ENCODE measurements at places on chromosomes 4 and X.

DNA sequence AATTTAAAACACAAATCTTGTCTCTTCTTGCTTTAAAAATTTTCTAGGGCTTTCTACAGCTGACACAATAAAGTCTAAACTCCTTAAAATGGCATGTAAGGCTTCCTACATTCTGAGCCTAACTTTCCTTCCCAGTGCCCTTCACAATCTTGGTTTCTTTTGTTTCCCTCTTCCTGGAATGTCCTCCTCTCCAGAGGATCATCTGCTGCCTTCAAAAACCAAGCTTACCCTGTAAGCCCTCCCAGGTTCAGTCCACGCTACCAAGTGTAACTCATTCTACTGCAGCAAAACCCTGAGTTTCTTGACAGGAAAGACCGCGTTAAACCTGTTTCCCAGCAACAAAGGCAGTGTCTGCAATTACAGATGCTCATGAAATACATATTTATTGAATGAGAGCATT is 91.3 kb downstream of the SHISA3 start:
- DNase-seq = no peak

DNA sequence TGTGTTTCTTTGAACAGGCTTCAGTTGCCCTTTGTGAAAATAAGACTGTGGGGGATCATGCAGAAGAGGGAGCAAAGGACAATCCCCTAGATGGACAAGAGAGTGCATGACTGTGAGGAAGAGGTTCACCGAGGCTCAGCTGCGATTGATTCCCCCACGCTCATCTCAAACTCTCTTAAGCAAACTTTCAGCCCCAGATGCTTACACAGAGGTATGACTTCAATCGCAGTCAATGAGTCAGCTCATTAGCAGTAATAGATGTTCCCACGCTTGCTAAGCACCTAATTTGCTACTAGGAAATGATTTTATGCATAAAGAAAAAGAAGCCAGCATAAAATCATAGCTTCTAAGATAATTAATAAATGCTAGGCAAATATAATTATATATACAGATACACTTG is 2256.1 kb upstream of the AGA start:
- no peak for DNase-seq

GRCh38 chr4:85760511-85760910 is 285.6 kb downstream of the ARHGAP24 start:
- DNase-seq = no peak

DNA sequence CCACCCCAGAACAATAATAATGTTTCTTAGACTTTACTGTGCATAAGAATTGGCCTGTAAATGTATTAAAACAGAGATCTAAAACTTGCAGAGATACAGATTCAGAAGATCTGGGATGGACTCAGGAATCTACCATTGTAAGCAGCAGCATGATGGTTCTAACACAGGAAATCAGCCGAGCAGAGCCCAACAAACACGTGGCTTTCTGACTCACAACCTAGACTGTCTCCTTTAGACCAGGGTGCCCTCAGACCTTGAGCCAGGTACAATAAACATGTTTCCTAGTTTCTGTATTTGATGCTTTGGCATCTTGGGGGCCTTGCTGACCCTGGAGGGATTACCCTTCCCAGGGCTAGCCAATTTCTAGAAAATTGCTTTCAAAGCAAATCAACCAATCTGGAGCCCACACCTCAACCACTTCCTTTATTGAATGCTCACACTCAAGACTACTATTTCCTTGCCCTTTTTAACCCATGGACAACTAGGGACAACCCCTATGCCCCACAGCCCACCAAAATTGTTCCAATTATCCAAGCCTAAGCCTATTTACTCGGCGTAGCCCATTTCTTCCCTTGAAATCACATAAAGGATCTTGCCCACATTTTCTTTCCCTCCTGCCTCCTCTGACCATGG is 80.5 kb downstream of the TBC1D9 start:
- no peak for DNase-seq

- DNase-seq = no peak
Measured at GRCh38 chr4:167428156-167428555, 193.9 kb upstream of the SPOCK3 start.

DNA sequence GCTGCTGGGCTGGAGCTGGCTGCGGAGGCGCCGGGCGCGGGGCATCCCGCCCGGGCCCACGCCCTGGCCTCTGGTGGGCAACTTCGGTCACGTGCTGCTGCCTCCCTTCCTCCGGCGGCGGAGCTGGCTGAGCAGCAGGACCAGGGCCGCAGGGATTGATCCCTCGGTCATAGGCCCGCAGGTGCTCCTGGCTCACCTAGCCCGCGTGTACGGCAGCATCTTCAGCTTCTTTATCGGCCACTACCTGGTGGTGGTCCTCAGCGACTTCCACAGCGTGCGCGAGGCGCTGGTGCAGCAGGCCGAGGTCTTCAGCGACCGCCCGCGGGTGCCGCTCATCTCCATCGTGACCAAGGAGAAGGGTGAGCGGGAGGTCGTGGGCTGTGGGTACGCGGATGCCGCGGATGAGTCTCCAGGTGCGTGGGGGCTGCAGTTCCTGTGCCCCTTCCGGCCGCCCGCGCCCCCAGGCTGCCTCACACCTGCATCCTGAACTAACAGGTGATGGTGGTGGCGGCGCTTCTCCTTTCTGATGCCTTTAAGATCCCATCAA is 499 bp downstream of the CYP2U1 start:
- peak; percentile 5 for DNase-seq

DNA sequence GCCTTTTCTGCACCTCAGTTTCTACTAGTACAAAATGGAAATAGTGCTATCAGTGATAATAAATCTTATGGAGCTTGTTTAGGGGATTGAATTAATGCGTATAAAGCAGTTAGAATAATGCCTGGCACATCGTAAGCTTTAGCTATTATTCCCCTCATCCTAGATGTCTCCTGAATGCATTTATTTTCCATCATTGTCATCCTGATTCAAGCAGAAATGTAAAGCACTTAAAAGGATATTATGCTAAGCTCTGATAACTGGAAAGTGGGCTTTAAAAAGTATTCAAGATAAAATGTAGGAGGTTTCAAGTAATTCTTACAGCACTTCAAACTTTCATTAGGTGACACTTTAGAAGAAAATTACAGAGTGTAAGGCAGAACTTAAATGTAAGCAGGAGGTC is 178.7 kb downstream of the RBM46 start:
- no peak for DNase-seq

- DNase-seq = no peak
Measured at GRCh38 chrX:81229229-81229628, 27.3 kb downstream of the SH3BGRL start.

DNA sequence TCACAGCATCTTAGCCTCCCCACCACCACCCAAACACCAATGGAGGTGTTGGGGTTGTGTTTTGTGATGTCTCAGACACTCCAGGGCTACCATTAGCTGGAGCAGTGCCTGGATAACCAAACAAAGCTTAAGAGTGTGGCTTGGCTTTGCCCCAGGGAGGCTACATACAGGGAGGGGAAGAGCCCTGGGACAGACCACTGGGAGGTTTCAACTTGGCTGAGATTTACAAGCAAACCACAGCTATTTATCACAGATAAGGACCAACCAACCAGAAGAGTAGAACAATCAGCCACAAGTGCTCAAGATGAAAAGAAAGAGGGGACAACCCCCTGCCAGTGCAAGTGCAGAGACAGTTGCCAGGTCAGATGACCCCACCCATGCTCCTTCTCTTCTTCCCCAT is 24.1 kb downstream of the SOX3 start:
- no peak for DNase-seq

All from activated CD8-positive, alpha-beta memory T cell treated with anti-CD3 and anti-CD28 coated beads for 4 hours (primary cell).